Effector CD8-positive, alpha-beta T cell (primary cell): ENCODE measurements at places on chromosomes 5 and 9.

- DNase-seq: no peak
Measured at GRCh38 chr5:95923918-95924544, 37.6 kb downstream of the ELL2 start.

DNA sequence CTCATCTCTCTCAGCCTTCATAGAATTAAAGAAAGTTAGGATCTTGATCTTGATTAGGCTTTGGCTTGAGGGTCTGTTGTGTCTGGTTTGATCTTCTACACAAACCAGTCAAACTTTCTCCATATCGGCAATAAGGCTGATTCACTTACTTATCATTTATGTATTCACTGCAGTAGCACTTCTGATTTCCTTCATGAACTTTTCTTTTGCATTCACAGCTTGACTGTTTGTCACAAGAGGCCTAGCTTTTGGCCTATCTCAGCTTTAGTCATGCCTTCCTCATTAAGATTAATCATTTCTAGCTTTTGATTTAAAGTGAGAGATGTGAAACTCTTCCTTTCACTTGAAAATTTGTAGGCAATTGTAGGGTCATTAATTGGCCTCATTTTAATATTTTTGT, 62.8 kb downstream of the SH3RF2 start:
- DNase-seq: no peak

GRCh38 chr5:34618371-34619065, 37.6 kb upstream of the RAI14 start:
- no peak for DNase-seq

GRCh38 chr5:5062525-5063302, 77.4 kb upstream of the ADAMTS16 start:
- DNase-seq: no peak

- no peak for DNase-seq
Measured at GRCh38 chr5:123743990-123744583, 232.1 kb downstream of the CSNK1G3 start.
